Putamen (tissue), 1 donor: ENCODE measurements at places on chromosomes 6 and 20.

DNA sequence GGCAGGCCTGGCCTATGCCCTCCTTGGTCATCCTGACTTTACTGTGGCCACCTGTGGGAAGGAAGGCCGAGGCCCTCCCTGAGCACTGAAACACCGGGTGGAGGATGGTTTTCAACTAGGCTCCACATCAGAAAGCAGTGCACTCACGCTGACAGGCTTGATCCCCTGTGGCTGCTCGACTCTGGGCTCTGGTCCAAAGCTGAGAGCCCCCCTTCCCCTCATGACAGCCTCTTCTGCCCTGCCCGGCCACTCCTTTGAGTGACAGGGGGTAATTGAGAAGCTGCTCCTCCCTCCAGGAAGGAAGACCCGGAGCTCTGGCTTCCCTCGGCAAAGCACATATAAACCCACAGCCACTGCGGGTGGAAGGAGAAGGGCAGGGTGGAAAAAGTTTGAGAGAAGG, 43.6 kb downstream of the MUC22 start:
- no peak for DNase-seq

- DNase-seq: no peak
Observed at GRCh38 chr6:169367507-169367906, 113.9 kb upstream of the THBS2 start.

DNA sequence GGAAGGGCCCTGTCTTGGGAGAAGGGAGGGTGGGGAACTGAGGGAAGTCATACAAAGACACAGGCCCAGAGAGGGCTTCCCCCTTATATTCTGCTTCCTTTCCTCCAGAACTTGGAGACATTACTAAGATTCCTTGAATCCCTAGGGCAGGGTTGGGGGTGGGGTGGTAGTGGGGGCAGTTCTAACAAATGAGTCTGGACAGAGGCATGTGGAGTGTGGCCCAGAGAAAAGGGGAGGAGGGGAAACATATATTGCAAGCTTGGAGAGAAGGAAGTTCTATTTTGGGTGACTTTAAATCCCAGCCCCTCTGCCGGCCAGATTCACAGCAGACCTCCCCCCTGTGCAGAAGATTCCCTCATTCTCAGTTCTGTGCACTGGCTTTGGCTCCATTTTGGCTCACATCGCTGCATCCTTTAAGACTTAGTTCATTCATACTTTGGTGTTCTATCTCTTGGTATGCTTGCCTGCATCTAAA, 43.7 kb downstream of the DAAM2 start:
- no peak for DNase-seq

- DNase-seq: no peak
Observed at GRCh38 chr6:112338166-112338709, 8.9 kb upstream of the RFPL4B start.

GRCh38 chr6:166997768-166998255, 1.4 kb upstream of the CEP43 start:
- no peak for DNase-seq

DNA sequence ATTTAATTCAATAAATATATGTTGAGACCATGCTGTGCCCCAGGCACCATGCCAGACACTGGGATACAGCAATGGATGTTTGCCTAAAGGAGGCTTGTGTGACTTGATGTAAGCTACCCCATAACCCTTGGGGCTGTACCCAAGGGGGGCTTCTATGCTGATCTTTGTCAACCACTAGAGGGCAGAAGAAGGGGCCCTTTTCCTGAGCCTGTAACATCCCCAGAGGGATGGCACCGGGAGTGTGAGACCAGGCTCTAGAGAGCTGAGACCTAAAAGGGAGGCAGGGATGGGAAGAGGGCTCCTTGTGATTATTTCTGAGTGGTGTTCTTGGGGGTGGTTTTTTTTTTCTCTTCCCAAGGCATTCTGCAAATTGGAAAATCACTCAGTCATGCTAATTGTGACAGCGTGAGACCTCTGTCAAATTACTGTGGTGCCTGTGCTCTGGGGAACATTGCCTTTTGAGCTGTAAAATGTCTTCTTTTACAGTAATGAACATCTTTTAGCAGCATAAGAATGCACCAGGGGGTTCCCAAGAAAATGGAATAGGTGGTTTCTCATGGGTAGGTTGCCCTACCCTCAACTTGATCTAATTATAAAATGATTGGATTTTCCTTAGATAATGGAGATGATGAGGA, 138.7 kb upstream of the SLC24A3 start:
- DNase-seq: no peak

DNA sequence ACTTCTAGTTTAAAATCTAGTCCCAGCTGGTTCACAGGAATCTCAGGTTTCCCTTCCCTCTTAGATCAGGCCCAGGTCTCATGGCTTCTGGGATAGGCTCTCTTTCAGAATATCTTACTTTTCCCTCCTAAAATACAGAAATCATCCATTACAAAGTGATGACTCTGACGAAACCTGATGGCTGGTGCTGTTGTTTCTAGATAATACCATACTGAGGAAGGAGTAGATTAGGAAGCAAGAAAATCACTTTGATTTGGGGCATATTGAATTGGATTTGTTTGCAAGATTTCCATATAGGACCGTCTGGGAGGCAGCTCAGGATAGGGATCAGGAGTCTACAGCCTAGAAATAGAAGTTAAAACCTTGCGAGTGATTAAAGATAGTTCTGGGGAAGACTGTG, 3.6 kb downstream of the ZKSCAN3 start:
- no peak for DNase-seq

GRCh38 chr6:35327349-35328027, 14.9 kb upstream of the PPARD start:
- no peak for DNase-seq

- no peak for DNase-seq
Observed at GRCh38 chr20:33897313-33897912, 86.3 kb downstream of the CHMP4B start.

DNA sequence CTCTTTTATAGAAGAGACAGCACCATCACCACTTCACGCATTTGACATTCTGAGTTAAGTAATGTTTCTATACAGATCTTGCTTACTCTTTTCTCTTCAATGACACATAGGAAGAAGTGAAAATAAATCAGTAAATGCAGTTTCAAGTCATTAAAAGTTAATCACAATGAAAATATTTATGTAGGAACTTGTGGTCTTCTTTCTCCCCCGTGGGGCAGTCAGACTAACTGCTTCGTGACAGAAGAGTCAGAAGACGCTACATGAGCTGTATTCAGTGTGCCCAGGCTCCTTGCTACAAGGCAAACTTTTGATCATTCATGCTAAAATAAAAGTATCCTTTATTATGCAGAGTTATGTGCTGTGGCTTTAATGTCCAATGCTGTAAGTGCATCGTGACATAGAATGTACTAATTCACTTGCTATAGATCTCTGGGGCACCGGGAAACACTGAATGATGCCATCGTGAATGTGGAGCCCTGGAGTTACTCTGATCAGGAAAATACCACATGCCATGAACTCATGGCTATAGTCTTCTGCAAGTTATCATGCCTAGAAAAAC, 117.8 kb upstream of the TRAF3IP2 start:
- no peak for DNase-seq

DNA sequence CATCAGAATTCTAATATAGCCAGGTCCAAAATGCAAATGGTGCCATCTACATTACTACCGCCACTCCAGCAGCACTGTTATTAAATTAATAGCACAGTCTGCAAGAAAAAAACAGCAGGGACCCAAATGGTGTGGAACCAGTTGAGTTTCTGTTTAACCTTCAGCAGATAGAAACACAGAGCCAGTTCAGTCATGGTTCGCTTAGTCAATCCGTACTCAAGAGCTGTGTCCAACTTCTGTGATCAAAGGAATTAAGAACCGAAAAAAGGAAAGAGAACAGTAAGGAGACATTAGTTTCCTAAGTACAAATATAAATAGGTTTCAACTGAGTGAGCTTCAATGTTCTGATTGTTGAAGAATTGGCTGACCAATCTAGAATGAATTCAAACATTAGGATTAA, 107.7 kb downstream of the TRDN start:
- no peak for DNase-seq

DNA sequence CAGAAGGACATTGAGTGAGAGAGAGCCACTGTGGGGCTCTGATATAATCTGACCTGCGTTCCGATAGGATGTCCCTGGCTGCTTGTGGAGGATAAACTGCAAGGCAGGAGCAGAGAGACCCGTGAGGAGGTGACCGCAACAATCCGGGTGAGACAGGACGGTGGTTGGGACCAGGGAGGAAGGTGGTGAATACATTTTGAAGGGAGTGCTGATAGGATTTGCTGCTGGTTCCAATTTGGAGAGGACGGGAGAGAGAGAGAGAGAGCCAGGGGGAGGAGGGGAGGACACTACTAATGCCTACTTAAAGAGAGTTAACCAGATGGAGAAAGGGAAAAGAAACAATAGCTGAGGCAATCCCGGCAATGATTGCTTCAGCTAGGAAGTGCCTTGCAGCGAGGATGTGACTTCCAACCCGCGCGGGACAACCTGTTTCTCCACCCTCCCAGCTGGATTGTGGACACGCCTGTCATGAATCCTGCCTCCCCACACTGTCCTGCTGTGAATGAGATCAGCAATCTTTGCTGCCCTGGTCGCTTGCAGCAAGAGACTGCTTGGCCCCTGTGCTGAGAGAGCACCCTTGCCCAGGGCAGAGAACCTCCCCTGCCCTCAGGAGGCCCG, 199.0 kb upstream of the KCNG1 start:
- DNase-seq: no peak

GRCh38 chr20:47020231-47020630, 125.6 kb downstream of the EYA2 start:
- no peak for DNase-seq

GRCh38 chr20:59014680-59015389, 4.4 kb upstream of the TUBB1 start:
- no peak for DNase-seq

- peak; percentile 24 for DNase-seq
Observed at GRCh38 chr6:153231048-153231646, 100.1 kb upstream of the RGS17 start.

GRCh38 chr6:157267654-157268053, 55.7 kb downstream of the TMEM242 start:
- no peak for DNase-seq

DNA sequence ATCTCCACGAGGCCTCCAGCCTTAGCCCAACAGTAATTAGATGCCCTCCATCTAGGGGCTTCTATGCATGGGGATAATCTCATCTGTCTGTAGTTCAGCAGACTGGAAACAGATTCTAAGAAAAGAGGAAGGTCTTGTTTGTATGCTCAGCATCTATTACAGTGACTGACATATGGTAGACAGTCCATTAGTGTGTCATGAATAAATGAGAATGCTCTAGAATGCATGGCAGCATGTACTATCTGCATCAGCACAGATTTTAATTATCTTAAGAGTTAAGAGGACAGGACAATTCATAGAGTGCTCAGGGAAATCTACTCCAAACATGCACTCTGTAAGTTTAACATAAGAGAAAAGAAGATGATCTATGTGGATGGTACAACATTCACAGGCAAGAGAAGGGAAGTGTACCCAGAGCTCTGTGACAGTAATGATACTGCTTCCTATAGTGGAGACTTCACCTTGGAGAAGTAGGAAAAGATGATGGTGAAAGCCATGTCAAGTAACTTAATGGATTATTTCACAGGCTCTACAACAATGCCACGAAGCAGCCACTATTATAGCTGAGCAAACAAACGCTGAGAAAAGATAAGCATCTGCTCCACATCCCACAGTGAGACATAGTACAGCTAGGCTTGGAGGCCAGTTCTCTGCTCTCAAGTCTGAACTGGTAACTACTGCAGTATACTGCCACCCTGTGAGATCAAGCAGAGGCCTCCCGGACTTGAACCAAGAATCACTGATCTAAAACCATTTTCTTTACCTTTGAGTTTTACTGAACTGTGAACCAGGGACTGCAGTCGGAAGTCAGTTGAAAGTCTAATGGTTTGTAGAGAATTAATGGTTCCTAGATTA, 309.2 kb upstream of the SPTLC3 start:
- no peak for DNase-seq

DNA sequence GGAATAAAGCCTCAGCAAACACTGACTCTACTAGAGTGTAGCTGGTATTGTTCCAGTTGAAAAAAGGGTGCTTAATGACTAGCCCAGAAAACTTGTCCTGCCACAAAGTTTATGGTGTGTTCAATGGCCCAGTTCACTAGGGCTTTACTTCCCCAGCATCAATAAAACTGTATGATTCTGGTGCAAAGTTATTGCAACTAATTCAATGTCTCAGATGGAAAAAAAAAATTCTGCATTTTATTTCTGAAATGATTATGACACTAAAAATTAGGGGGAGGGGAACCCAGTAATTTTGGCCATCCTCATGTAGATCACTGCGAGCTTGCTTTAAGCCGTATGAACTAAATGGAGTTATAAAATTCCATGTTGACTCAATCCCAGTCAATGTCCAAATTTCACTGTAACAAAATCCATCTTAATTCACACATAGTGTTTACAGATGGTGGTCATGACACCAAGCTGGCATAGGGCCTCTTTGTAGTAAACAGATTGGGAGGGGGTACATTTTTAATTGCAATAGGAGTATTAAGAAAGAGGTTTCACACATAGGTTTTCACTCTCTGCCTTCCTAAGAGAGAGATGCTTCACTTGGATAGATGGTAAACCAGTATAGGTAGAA, 41.2 kb downstream of the PTPRK start:
- DNase-seq: no peak

GRCh38 chr20:63087236-63087871, 80.6 kb upstream of the BHLHE23 start:
- no peak for DNase-seq

GRCh38 chr6:19879663-19880062, 42.5 kb downstream of the ID4 start:
- no peak for DNase-seq

- no peak for DNase-seq
Observed at GRCh38 chr20:9532069-9532838, 17.9 kb downstream of the LAMP5 start.

- DNase-seq: no peak
Observed at GRCh38 chr20:59701236-59701635, 96.9 kb downstream of the PHACTR3 start.

GRCh38 chr6:45486736-45487135, 109.0 kb upstream of the SUPT3H start:
- no peak for DNase-seq

DNA sequence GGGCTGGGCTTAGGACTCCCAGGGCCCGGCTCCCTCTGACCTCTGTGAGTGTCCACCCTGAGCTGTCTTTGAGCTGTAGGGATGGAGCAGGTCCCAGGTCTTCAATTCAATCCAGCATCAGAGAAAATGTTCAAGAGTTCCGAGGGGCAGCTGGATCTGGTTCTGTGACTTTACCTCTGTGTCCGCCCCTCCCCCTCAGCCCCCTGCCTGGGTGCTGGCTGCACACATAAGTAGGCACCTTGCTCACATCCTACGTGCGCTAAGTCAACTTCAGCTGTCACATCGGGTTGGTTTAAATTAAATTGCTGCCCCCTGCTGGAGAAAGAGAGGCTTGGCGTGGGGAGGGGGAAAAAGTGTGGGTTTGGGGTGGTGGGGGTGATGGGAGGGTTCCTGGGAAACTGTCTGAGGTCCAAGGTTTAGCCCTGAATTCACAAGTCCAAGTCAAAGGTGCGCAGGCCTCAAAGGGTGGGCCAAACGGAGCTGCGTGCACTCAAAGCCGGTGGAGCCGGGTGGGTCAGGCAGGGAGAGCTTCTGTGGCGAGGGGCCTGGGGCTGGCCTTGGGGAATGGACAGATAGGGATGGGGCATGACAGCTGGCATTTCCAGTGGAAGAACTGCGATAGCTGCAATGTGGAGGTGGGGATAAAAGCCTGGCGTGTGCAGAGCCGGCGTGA, 3.0 kb downstream of the WFDC5 start:
- DNase-seq: no peak
